ENCODE measurements at places on chromosomes 3 and 15.

DNA sequence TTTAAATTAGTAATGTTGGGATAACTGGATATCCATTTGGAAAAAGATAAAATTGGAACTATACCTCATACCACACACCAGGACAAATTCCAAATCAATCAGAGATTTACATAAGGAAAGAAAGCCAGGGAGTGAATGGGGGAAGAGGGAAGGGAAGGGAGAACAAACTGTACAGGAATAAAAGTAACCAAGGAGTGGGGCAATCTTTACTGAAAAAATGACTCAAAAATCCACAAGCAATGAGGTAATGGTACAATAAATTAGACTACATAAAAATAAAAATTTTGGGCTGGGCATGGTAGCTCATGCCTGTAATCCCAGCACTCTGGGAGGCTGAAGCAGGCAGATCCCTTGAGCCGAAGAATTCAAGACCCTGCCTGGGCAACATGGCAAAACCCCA lies 82.6 kb downstream of the MLH1 start:
- DNase-seq: no peak

GRCh38 chr15:26178640-26179220 lies 315.6 kb upstream of the ATP10A start:
- no peak for DNase-seq

GRCh38 chr3:114411811-114412803 lies 118.3 kb downstream of the TIGIT start:
- DNase-seq: peak; percentile 57

DNA sequence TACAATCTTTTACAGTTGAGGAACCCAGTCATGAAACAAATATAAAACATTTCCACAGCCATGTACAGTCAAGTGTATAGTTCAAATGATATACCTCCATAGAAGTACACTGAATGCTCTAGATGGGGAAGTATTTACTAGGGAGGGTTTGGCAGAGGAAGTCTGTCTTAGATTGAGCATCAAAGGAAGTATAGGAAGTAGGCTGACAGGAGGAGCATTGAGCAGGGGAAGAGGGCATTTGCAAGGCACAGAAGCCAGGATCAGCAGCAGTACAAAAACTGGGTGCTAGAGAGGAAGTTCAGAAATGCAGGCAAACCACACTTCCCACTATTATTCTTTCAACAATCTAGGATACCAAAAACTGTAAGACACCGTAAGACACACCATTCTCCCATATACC lies 122.6 kb downstream of the ANO10 start:
- DNase-seq: no peak

GRCh38 chr15:31871166-31871886 lies 159.0 kb upstream of the CHRNA7 start:
- DNase-seq: no peak
